ENCODE measurements at places on chromosomes 1 and 21.

DNA sequence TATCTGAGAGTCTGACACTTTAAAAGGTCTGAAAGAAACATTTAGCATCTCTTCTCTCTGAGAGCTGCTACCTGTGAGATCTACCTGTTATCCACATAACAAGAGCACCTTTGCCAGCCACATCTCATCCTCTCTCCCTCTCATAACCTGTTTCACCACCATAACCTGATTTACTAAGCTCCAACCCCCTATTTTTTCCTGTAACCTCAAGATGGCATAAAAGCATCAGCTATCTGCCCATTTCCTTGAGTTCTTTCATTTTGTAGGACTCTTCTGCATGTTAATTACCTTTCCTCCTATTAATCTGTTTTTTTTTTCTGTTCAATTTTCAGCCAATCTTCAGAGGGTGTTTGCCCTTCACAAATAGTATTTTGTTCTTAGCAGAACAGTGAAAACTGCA is 136.5 kb upstream of the KCNK1 start:
- no peak for DNase-seq

DNA sequence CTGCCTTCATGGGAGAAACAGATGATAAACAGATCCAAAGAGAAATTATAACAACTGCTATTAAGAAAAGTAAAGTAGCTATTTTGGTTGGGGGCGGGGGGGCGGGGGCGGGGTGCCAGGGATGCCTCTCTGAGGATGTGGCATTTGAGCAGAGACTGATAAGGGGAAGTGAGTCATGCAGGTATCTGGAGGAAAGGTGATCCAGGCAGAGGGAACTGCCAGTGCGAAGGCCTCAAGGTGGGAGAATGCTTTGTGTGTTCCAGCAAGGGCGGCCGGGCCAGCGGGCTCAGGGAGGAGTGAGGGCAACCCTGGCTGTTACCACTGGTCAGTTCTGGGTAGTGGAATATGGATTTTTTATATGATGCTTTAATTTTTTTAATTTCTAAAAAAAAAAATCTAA is 7.0 kb upstream of the TNFRSF1B start:
- no peak for DNase-seq

- no peak for DNase-seq
Observed at GRCh38 chr1:3924825-3925220, 24.8 kb upstream of the C1orf174 start.

- DNase-seq, result no peak
Observed at GRCh38 chr21:46112725-46113215, 14.9 kb downstream of the COL6A2 start.

GRCh38 chr1:79161077-79161476 is 154.5 kb upstream of the ADGRL4 start:
- DNase-seq, result no peak

DNA sequence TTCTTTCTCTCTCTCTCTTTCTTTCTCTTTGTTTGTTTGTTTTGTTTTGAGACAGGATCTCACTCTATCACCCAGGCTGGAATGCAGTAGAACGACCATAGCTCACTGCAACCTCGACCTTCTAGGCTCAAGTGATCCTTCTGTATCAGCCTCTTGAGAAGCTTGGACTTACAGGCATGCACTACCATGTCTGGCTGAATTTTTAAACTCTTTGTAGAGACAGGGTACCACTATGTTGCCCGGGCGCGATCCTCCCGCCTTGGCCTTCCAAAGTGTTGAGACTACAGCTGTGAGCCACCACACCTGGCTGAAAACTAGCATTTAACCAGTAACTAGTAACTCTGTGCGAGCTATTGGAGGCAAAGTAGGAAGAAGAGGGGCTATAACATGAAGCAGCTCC is 325.5 kb downstream of the ZP4 start:
- DNase-seq, result no peak

DNA sequence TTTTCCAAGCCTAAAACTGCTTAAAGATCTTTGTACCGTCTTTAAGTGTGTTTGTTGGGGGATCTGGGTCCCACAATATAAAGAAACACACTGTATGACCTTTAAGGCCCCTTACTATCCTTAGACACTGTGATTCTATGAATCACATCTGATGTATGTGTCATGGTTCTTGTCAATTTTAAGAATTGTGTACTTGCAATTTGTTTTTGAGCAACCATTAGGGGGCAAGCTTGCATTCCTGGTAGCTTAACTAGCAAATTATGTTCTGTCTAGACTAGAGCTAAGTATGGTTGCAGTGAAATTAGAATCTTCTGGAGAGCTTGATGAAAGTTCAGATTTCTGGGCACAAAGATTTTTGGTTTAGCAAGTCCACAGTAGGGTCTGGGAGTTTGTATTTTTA is 219.5 kb downstream of the TPR start:
- peak; percentile 43 for DNase-seq

DNA sequence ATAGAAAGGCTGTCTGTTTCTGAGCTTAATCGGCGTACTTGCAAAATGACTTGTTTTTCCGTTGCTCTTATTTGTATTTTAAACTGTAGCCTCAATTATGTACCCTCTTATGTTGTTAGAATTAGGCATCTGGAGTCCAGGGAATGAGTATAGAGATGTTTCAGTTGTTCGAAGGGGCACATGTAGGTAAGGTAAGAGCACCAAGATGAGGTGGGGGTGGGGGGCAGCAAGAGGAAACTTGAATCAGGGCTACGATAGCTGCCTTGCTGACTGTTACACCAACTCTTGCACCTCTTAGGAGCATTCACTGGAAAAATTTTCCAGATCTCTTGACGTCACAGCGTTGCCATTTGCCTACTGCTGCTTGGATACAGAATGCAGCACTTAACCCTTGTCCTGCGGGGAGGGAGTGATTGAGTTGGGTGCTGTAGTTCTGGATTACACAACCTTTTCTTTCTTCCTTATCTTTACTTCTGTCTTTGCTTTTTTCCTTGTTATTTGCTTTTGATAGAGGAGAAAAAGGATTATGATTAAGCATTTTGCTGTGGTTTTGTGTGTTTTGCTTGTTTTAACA is 3.2 kb downstream of the ATP1B1 start:
- no peak for DNase-seq

DNA sequence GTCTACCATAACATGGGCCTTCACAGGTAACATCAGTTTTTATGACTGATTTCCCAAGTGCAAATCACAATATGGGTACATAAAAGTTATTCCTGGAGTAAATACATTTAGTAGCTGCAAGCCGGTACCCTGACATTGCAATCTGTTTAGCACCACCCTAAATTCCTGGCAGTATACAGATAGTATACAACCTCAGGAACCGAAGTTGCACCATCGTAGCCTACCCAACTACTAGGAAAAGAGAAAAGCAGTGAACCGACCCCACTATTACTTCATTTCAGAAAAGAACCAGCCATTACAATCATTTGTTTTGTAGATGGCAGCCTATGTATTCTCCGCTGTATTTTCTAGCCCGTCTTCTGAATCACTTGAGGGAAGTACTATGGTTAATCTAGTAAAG is 1.1 kb downstream of the ADIPOR1 start:
- DNase-seq, result no peak

DNA sequence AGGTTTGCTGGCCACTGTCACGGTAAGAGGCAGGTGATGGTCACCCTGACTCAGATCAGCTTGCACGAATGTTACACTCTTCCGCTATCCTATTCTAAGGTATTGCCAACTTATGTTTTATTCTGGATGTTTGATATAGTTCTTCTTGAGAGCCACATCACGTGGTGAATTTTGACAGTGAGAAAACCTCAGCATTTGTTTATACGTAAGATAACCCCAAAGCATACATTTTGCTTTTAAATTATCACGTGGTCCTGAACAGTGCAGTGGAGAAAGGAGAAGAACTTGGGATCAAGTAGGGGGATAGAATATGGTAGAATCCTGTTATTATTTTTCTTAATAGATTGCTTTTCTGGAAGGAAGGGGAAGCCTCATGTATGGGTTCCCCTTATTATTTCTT is 16.6 kb downstream of the ATP1A1 start:
- no peak for DNase-seq

DNA sequence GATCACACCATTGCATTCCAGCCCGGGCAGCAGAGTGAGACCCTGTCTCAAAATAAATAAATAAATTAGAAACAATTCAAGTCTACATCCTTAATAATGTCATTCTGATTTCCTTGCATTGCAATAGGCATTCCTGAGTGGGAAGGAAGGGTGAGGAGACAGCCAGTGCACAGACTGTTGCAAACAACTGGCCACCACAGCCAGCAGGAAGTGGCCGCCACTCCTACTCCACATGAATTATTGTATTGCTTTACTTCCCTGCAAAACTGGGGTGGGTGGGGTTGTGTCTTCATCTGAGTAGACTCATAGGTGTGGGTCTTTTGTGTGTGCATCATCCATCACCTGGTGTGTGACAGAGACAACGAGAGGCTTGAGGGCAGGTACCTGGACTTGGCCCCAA is 60.1 kb downstream of the OPTC start:
- no peak for DNase-seq

DNA sequence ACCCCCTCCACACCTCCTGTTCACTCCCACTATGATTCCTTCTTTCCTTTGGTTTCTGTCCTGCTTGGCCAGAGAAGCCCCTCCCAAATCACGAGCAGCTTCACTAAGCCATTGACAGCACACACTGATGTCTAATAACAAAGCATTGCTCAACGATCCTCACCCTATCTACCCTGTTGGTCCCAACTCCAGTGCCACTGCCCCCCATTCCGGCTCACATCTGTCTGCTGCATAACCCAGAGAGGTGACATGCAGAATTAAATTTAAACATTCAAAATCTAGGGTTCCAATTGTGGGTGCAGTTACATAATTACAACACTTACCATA is 236.9 kb downstream of the TTLL7 start:
- DNase-seq, result no peak

DNA sequence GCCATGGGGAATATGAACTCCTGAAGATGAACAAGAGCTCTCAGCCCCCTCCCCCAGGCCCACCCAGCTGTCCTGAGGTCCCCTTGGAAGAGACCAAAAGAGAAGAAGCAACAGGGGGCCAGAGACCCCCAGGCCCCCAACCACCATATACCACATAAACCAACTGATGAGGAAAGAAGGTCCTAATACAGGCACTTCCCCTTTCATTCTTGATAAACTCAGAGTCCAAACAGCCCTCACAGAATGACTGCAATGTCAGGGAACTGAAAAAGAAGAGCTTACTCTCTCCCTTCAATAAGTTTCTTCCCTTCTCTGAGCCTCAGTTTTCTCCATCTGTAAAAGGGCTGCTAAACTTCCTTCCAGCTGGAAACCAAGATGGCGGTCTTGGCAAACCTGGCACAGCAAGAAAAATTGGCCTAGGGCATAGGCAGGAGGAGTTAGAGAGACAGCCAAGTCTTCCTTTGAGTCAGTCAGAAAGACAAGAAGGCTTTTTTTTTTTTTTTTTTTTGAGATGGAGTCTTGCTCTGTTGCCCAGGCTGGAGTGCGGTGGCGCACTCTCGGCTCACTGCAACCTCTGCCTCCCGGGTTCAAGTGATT is 90.5 kb downstream of the VWA5B1 start:
- DNase-seq, result no peak

- peak; percentile 67 for DNase-seq
Observed at GRCh38 chr1:235972311-235972689, 92.6 kb downstream of the NID1 start.

GRCh38 chr1:160576390-160576789 is 2.9 kb downstream of the CD84 start:
- DNase-seq, result no peak

DNA sequence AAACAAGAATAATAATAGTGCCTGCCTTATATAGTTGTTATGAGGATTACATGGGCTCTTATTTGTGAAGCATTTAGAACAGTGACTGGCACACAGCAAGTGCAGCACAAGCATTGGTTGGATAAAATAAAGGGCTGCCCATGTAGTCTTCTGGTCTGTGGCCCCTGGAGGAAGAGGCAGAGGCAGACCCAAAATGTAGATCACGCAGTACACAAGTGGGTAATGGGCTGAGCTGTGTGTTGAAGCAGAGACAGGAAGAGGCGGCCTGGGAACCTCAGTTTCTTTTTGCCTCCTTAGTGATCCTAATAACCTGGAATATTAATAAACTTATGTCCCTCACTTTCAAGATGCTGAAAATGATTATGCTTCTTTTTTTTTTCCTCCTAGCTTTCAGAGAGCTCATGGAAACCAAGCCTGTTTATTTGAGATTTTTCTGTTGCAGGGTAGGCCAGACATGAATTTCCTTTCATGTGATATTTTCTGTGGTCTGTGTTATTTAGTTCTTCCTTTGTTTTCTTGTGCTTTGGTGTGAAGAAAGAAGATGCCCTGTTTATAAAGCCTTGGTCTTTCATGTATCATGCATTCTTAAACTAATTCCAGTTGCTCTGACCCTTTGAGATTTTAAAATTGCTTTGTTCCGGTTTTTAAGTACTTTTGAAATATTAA is 42.5 kb downstream of the LRRC8D start:
- DNase-seq, result no peak

GRCh38 chr1:45620588-45621500 is 3.0 kb downstream of the CCDC17 start:
- DNase-seq, result no peak

- DNase-seq, result no peak
Observed at GRCh38 chr1:23473037-23473800, 10.8 kb downstream of the ASAP3 start.

DNA sequence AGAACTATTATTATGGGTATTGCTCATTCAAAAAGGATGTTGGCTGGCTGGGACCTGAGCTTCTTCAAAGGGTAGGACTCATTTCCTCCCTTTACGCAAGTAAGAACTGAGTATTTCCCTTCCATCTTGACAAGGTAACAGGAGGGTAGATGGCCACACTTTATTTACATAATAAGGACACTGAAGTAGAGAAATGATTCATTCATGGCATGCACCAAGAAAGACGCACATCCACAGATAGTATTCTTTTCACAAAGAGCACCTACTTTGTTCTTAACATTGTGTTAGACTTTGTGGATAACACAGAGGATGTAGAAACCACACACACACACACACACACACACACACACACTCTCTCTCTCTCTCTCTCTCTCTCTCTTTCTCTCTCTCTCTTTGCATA is 82.9 kb downstream of the FAM78B start:
- DNase-seq, result no peak

DNA sequence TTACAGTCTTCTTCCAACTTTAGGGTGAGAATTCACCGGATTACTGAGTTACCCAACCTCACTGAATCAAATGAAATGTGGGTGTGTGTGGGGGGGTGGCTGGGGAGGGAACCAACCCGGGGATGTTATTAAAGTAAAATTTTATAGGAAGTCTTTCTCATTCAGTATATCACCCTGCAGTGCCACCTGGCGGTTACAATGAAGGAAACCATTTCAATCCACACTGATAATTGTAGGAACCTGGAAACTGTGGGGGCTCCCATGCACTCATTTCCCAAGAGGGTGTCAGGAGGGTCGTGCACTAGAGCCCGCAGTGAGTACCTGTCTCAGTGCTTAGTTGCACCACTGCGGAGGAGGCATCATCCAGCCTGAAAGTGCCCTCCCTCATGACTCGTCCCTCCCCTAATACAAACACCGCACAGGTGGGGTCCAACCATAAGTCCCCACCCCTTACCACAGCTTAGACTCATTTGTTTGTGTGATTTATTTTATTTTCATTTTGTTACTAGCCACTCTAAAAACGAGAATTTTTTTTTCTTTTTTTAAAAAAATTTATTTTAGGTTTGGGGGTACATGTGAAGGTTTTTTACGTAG is 29.1 kb upstream of the IGSF5 start:
- DNase-seq, result peak; percentile 48

- peak; percentile 33 for DNase-seq
Observed at GRCh38 chr1:223709598-223709997, 2.7 kb upstream of the CAPN2 start.

- no peak for DNase-seq
Observed at GRCh38 chr1:184823080-184823479, 68.4 kb upstream of the EDEM3 start.

All from Kasumi-1 (cell line).